Foreskin melanocyte (primary cell): ENCODE measurements at places on chromosomes 2 and 18.

DNA sequence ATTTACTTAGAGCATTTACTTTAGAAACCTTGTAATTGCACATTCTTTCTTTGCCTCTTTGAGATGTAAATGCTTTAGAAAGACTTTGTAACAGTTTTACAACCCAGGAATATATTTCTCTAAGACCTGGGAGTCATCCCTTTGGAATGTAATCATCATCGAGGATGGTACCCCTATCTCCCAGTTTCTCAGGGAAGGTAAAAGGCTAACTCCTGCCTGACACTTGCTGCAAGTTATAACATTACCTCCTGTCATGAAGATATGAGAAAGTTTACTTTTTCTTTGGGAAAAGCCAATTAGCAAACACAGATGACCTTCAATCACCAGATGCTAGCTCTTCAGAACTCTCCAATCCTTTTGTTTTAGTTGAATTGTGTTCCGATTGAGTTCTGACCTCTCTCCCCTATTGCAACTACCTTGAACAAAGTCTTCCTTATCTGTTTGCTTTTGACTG lies 420.3 kb upstream of the FSIP2 start:
- DNase-seq: no peak

DNA sequence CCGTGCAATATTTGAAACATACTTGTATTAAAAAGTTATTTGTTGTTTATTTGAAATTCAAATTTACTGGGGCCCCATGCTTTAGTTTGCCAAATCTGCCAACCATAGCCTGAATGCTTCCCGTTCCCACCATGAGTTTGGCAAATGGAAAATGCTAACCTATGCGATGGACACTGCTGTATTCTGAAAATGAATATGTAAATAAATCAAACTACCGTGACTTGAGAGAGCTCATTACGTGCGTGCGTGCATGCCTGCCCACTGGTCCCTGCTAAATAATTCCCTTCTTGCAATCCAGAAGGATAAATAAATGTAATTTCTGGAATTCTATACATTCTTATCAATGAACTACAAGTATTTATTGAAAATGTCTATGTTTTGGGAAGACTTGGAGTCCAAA lies 3.2 kb downstream of the BOD1L2 start:
- no peak for DNase-seq

DNA sequence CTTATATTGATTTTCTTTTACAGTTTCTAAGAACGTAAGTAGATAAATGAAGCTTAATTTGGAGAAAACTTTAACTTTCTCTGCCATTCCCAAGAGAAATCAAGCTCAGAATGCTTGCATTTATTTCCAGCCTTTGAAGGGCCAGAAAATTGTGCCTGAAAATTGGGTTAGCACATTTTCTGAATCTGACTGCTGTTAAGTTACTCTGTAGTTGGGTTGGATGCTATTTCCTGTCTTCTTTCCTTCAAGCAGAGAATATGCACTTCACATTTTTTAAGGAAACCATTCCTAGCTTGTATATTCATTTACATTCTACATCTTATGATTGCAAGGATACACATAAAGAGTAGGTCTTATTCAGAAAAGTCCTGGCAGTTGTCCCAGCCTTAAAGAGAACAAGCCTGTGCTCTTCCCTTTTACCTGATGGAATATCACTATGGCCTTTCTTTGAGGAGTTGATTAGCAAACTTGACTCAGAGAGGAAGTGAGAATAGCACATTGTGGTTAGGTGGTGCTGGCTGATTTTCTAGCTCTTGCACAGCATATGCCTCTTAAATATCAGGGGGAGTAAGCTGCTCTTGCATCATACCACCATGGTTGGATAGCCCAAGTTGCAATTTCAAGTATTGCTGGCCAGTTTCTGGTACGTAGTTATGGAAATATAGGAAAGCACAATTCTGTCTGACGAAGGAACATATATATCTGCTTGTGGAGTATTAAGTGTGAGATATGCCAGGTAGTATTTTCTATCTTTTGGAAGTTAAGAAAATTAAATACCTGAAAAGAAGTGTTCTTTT lies 133.7 kb downstream of the COMMD1 start:
- DNase-seq: peak; percentile 45

DNA sequence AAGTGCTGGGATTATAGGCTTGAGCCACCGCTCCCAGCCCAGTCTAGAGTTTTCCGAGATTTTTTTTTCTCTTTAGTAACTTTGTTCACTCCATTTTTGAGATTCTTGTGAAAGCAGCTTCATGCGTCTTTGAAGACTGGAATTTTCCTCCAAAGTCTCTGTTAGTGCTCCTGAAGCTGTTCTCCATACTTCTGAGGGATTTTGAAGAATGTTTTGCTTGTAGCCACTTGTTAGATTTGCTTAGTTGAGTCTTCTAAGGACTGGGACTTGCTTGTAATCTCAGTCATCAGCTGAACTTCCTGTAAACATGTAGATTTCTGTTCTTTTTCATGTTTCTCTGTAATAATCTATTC lies 234.3 kb downstream of the MYCN start:
- DNase-seq: no peak

GRCh38 chr2:193885419-193885818 lies 1690.7 kb upstream of the TMEFF2 start:
- no peak for DNase-seq

DNA sequence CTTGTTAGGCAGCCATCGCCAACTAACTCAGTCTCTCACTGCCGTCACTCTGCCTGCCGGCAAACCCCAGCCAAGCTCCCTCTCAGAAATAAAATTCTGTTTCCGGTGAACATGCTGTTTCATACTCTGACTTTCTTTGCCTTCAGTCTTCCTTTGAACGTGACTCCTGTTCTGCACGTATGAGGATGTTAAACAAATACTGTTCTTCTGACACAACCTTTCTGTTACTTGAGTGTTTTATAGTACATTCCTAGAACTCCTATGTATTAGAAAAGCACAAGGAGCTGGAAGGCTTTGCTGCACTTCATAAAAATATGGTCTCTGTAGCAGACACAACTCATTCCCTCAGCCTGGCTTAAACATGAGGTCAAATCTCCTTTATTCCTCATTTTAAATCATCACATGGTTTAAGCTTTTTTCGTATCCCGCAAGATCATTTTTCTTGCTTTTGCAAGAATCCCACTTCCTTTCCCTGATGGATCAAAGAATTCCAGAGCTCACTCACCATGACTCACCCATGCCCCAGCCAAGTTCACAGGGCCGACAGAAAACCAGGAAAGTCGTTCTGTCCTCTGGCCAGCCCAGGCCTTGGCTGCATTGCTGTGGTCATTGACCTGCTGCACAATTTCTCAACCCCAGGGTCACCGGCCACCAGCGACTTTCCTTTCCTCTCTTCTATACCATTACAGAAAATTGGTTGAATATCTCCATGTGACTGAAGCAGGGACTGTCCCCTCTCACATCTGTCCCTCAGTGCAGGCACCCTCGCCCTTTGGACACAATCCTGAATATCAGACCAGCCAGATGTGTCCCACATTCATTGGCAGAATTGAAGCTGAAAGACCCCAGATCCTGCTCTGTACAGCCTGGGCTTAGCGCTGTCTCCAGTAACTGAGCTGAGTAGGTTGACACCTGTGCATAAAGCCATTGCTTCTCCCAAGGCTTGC lies 183.1 kb upstream of the ARL4C start:
- peak; percentile 82 for DNase-seq

GRCh38 chr2:19086231-19086651 lies 272.2 kb downstream of the OSR1 start:
- no peak for DNase-seq

- DNase-seq: no peak
These were observed 54.2 kb upstream of the GAREM2 start for GRCh38 chr2:26118682-26119081.

DNA sequence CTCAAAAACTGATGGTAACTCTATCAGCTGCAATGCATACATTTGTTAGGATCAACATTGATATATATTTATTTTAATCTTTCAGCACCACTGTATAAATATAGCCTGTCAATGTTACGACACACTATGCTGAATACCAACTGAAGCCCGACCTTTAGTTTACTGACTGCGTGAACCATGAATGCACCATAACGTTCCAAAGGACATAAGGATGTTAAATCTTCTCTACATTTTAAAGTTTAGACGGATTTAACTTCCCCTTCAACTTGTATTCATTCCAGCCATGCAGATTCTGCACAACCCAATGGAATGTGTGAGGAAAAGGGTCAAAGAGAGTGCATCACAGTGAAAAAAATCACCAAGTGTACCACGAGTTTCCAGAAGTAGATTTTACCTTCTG lies 489.5 kb downstream of the IRS1 start:
- DNase-seq: no peak

DNA sequence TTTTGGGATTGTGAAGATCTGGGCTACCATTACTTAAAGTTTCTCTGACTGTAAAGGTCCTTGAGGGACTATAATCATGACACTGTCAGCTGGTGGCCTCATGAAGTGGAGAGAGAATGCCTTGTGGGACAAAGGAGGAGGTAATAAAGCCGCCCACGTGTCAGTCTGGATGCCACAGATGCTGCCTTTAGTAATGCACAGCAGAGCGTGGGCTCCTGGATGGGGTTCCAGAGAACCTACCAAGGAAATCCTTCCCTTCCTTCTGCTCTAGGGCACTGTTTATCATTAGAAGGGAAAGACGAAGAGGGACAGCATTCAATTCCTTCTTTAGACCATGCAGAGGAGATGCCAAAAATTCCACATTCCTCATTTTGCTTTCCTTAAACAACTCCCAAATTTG lies 63.5 kb downstream of the COL5A2 start:
- DNase-seq: no peak

- no peak for DNase-seq
These were observed 34.6 kb upstream of the ACKR3 start for GRCh38 chr2:236535024-236535423.

DNA sequence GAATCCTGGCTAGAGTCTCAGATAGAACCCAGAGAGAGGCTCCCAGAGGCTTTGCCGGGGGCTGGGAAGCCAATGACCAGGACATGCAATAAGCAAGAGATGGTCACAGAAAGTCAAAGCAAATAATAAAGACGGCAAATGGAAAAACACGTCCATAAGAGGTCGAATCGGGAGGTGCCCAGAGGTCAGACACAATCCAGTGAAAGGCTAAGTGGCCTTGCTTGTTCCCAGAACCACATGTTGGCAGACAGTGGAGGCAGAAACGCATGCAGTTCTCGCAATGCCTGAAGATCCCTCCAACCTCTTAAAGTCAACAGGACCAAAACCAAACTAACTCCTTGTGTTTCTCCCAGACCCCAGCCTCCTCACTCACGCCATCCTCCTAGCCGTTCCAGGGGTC lies 3.0 kb downstream of the CYB5A start:
- no peak for DNase-seq

- no peak for DNase-seq
These were observed 109.4 kb upstream of the SERTAD2 start for GRCh38 chr2:64763126-64763525.

- no peak for DNase-seq
These were observed at the start of gene ACOXL for GRCh38 chr2:110732422-110733413. Gene ACOXL, plus strand, starts transcription at chr2:110732573. Its CDS starts 35,817 bp downstream, at chr2:110768390.

GRCh38 chr2:214265991-214266489 lies 144.8 kb upstream of the VWC2L start:
- peak; percentile 91 for DNase-seq

DNA sequence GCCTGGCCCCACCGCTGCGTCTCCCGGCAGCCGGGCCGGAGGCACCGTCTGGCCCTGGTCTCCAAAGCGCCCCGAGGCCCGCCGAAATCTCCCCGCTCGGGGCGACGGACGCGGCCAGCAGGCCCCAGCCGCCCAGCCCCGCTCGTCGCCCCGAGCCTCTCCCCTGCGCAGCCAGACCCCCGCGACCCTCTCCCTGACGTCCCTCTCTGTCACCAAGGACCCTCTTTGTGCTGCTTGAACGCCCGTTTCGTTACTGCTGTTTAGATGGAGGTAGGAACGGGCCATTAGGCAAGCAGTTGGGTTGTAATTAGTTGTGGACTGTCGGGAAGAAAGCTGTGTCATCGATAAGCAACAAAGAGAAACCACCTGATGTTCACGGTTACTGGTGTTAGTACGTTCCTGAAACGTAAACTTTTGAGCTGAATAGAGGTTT lies 686 bp downstream of the UBXN4 start:
- DNase-seq: peak; percentile 34

DNA sequence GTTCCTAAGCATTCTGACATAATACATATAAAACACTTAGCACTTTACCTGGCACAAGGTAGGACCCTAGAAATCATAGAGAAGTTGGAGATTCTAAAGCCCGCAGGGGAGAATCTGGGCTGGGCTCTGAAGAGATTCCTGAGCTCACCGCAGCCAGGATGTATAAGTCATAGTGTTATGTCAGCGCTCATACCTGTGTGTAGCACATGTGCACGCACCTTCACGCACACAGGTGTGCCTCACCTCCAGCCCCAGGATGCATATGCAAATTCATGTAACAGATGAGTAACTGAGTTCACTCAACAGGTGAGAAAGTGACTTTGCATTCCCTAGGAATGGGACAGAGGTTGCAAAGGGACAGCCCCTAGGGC lies 7.9 kb upstream of the SDC1 start:
- DNase-seq: no peak

- peak; percentile 84 for DNase-seq
These were observed 139.0 kb downstream of the DDX1 start for GRCh38 chr2:15730545-15731212.

DNA sequence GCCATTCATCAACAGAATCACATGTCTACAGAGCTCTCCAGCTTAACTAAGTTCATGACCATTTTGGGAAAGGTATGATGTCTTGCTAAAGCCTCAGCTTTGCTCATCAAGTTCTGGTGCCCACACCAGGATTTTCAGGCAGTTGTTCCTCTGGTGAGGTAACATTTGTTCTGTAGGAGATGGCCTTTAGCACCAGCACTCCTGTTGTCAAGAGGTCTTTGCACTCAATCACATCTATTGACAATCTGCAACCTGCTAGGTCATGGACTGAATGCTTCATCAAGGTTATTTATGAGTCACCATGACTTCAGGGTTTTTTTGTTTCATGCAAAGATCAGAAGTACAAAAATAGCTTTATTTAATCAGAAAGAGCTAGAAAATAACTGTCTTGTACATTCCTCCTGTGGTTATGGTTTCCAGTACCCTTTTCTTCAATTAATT lies 36.6 kb upstream of the VIT start:
- peak; percentile 29 for DNase-seq

DNA sequence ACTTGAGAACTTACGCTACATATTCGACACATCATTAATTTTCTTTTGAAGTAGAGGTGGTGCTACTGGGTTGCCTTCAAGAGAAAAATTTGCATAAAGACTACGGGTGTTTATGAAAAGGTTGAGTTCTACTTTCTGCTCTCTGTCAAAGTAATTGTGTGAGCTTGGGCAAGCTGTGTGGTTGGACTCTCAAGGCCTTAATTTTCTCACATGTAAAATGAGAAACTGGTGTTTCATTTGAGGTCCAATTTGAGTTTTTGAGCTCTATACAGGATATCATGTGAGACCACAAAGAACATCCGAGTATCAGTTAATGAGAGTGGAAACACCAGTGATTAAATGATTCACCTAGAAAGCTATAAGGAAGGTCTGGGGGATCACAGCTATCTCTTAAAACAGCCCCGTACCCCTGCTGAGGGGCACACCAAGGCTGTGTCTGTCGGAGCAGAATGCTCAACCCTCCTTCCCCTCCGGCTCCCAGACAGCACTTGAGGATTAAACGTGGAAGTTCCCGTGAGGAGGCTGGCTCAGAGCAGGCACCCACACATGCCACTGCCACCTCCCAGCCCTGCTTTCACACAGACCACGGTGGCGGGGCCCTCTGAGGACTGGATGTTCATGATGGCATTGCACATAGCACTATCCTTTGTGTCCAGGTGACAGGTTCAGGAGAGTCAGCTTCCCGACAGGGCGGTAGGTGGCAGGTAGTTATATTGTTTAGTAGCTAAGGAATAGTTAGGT lies 191.8 kb downstream of the RNF144A start:
- no peak for DNase-seq

- no peak for DNase-seq
These were observed 54.9 kb downstream of the MGAT5 start for GRCh38 chr2:134308474-134309385.
